ENCODE measurements at places on chromosomes 2 and 18. TPM values are rescaled to one million over a fixed set of nuclear protein-coding genes. Genes with fewer than 3 reads are reported as not detected.

The TCF23 gene
- total RNA-seq: not detected

The THUMPD2 gene
- 4.2 TPM for total RNA-seq

- DNase-seq: no peak
These were observed 19.1 kb downstream of the LBH start for GRCh38 chr2:30250421-30250820.

The GNAL gene
- 0.51 TPM for total RNA-seq

The ANO7 gene
- 1.0 TPM for total RNA-seq

DNA sequence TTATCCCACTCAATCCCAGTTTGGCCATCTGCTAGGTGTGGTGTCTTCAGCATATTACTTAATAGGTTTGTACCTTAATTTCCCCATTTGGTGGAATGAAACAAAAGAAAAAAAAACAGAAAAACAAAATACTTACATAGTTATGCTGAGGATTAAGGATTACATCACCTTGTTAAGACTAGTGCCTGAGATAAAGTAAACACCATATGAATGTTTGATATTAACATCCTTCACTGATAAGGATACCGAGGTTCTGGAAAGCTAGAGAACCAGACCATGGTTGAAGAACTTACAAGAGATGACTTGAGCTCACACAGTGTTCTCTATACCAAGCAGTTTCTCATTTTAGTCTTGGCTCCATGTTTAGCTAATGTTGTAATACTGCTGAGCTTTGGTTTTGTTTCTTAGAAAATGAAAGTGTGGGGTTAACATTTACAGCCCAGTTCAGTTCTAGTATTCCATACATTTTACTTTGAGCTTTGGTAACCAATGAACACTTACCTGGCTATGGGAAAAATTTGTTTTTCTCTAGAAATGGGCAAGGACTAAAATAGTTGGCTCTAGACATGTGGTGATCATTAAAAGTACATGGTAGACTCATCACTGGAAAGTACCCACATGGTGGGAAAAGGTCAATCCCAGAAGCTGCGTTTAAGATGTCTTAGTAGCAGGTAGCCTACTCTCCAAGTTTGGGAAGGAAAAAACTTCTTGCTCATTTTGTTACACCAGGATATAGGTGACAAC is 5.8 kb upstream of the GPD2 start:
- no peak for DNase-seq

DNA sequence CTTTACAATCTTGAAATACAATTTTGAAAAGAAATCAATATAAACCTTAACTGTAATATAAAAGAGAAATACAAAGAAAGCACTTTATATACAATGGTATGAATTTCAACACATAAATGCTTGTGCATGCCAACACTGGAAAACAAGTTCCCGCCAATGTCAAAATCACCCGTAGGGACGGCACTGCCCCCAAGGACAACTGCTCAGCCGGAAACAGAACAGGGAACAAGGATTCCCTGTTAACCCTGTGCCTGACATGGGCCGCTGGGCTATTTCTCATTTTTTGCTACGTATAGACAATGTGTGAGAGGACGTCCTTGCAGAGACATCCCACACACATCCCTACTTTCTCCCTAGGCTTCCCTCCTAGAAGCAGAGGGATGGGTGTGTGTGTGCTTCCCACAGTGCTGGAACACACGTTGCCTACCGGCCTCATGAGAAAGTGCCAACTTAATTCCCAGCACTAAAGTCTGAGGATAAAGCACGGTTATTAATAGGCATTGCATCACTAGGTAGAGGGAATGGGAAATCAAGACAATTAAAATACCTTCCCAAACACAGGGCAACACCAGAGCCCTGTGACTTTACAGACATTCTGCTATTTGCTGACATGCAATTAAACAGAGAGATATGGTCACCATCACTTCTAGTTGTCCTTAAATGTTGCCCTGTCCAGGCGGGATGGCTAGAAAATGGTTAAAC is 14.4 kb downstream of the AFG3L2 start:
- DNase-seq: no peak

DNA sequence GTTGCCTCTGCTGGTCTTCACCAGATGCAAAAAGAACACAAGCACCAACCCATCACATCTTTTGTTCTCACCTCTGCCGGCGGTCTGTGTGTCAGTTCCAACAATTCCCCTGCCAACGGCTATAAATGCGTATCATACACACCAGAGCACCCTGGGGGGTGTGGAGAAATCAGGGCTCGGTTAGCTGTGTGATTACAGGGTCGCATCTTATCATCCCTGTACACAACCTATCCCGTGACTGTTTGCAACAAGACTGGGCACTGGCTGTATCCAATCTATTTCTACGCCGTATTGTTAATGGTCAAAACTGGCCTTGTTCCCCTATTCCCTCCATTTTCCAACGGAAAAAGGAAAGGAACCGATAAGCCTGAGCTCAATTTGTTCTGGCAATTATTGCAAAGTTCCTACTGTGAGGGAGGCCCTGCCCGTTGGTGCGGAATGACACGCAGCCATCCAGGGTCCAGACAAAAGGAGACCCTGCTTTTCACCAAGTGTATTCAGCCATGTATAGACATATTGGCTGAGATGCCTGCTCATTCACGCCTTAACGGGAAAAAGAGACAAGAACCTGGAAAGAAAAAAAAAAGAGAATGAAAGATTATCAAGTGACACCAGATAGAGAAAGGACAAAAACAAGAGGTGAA is 136.9 kb downstream of the CDH20 start:
- no peak for DNase-seq
